SJCRH30 (cell line): ENCODE measurements at places on chromosomes 2 and 18.

GRCh38 chr2:54417577-54417976, 38.5 kb upstream of the SPTBN1 start:
- DNase-seq: no peak

GRCh38 chr2:16645775-16646559, 19.7 kb downstream of the CYRIA start:
- DNase-seq: no peak

- no peak for DNase-seq
Measured at GRCh38 chr2:152242787-152243472, 67.4 kb upstream of the STAM2 start.

- no peak for DNase-seq
Measured at GRCh38 chr2:238596571-238597551, 170.1 kb downstream of the ASB1 start.

- DNase-seq: no peak
Measured at GRCh38 chr2:214311031-214311533, 99.8 kb upstream of the VWC2L start.

GRCh38 chr2:102558463-102558862, 60.9 kb upstream of the SLC9A2 start:
- DNase-seq: no peak

GRCh38 chr2:163345795-163346573, 389.8 kb downstream of the FIGN start:
- peak; percentile 18 for DNase-seq

DNA sequence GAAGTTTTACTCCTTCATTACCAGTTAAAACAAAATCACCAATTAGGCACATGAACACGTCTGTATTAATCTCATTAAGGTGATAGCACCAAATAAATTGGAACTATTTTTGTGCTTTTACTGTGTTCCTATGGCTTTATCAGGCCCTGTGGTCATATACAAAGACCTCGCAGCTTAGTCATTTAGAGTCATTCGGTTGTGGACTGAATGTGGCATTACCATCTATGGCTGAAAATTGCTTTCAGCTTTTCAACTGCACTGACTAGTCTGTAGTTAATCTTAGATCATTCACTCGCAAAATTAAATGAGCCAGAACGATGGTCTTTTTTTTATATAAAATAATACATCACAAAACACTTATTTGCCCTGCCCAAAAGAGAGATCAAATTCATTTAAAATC, 601.7 kb downstream of the NR4A2 start:
- no peak for DNase-seq

DNA sequence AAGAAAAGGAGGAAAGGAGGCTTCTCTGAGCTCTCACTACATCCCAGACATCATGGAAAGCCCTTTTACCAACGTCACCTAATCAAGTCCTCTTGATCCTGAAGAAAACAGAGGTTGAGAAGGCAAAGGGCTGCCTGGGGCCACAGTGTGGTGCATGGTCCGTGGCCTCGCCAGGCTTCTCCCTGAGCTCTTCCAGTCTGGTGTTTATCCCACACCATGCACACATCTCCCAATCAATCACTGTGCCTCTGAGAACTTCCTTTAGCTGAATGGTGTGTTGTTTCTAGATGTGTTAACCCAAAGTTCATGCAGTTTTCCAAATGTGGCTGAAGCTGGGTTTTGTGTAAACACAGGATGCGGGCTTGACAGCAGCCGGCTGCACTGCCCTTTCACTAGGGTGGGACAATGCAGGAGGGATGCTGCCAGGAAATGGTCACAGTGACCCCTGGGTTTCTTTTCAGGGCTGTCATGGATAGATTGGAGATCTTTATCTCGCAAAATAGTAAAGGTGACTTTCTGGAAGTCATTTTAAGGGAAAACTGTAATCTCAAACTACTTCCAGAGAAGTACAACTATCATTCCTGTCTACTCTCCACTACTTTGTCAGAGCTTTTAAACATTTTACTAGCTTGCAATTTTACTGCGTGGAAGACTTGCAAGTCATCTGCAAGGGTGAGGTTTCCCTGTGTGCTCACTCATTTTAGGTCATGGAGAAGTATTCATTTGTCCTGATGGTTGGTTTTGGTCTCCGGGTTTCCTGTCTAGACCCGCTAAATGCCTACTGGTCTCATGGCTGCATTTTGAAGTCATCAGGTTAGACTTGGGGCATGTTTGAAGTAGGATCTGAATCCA, 54.6 kb downstream of the IL1R2 start:
- DNase-seq: no peak

DNA sequence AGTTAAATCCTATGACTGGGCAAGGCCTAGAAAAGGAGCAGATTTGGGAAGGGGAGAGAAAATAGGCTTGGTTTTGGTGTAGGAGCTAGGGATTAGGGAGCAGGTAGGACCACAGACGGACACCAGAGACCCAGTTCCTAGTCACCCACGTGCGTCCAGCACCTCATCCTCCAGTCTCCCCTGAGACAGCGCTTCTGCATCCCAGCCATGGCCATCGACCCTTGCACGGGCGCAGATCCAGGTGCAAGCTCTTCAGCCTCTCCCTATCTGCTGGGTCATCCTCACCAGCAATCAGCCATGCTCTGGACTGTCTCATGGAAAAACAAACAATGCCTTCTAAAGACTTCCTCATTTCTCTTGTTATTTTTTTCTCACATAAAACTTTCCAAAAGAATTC, 246.8 kb upstream of the RAB6C start:
- no peak for DNase-seq

DNA sequence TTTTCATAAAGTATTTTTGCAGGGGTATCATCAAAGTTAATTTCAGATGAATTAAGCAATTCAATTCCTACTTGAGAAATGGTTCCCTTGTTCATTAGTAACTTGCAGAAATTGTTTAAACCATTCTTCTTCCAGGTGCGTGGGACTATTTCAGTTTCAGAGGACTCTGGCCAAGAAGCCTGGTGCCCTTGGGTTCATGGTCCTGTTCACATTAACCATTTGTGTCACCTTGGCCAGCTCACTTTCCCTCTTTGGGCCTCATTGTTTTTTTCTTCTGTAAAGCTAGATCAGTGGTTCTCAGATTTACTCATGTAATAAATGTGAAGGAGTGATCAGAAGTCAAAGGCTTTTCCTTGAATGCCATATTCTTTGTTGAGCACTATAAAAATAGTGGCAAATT, 112.4 kb upstream of the BZW1 start:
- no peak for DNase-seq

- DNase-seq: no peak
Measured at GRCh38 chr18:71079606-71080005, 790.8 kb downstream of the SOCS6 start.

DNA sequence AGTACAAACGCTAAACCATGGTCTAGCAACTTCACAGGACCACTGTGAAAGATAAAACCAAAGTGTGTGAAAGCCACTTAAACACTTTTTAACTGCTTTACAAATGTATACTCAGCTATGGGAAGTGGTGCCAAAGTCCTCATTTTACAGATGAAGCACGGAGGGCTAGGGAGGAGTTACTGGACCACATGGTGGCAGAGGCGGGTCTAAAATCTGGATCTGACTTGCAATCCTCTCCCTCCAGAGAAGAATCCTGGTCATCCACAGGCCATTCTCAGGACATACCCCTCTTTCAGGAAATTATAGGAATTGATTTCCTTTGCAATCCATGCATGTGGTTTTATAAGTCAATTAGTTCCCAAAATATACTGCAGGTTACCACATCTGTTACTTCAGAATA, 84.6 kb upstream of the GYPC start:
- no peak for DNase-seq

GRCh38 chr2:14520385-14520945, 112.1 kb upstream of the LRATD1 start:
- no peak for DNase-seq

- DNase-seq: peak; percentile 87
Measured at GRCh38 chr2:189799531-189799930, 15.3 kb downstream of the PMS1 start.

DNA sequence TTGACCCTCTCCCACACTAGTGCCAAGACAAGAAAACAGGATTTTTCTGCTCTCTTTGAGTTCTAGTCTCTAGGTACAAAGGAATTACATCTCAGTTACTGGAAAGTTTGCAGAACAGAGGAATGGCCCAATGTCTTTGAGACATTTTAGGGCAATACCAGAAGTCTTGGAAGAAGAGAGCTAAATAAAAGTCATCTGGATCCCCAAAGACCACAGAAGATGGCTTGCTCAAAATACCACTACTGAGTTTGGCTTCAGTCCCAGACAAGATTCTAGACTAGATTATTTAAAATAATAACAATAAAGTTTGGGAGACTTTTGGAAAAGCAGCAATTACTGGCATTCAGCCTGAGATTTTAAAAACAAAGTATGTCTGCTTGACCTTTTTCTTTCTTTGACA, 61.9 kb upstream of the HK2 start:
- no peak for DNase-seq

DNA sequence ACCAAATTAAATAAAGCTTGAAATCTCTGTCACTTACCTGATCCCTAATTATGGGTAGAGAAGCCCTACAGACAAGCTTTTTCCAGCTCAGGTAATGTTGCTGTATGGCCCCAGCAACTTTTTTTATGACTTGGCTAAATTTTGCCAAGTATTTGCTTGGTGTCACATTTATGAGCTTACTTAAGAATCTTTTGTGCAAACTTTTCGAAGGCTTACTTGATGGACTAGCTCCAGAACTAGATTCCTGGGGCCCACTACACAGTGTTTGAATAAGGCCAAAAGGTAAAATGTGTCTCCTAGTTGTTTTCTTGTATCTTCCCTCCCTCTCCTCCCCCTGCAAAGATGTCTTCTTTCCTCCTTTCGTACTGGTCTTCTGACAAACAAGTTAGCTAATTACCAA, 257.9 kb downstream of the OSR1 start:
- DNase-seq: no peak

DNA sequence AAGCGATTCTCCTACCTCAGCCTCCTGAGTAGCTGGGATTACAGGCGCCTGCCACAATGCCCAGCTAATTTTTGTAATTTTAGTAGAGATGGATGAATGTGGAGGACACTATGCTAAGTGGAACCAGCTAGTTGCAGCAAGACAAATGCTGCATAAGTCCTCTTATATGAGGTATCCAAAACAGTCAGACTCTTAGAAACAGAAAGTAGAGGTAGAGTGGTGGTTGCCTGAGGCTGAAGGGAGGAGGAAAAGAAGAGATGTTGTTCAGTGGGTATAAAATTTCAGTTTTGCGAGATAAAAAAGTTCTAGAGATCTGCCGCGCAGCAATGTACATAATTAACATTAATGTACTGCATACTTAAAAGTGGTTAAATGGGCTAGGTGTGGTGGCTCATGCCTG, 145.3 kb upstream of the SPRED2 start:
- DNase-seq: no peak

GRCh38 chr2:228689053-228689452, 507.6 kb upstream of the SPHKAP start:
- peak; percentile 73 for DNase-seq

- no peak for DNase-seq
Measured at GRCh38 chr2:181680055-181680936, at the start of gene NEUROD1. NEUROD1 (minus strand) TSS chr2:181680517; CDS start chr2:181678860, 1,657 bp downstream.

DNA sequence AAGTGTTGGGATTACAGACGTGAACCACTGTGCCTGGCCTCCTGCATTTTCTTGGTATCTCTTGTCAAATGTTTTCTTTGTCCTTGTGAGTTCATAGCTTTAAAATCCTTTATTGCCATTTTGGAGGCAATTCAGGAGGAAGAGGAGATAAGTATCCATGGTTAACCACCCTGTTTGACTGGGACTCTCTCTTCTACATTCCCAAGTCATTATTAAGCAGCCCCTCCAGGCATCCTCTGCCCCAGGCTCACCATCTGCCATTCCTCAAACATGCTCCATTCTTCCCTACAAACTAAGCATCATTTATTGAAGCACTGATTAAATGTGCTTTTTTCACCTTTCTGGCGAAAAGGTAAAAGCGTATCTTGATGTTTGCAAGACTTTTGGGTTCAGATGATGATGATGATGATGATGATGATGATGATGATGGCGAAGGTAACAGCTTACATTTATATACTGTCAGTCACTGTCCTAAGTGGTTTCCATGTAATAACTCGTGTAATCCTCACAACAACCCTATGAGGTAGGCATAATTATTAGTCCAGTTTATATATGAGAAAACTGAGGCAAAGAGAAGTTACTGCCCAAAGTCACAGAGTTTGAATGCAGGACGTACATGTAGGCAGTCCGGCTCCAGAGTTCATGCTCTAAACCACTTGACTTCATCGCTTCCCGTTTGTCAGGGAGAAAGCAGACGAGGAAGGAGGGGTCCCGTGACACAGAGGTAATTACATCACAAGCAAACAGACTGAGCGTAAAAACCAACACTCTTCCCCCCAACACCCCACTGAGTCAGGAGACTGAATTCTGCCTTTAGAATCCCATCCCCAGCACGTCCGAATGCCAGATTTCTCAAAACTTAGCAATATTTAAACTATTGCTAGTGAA, 69.7 kb upstream of the ACKR3 start:
- DNase-seq: no peak

- no peak for DNase-seq
Measured at GRCh38 chr18:13712400-13713131, 13.8 kb downstream of the FAM210A start.

- DNase-seq: no peak
Measured at GRCh38 chr2:173099804-173100203, 24.2 kb downstream of the MAP3K20 start.

GRCh38 chr2:46718784-46719183, 196.8 kb downstream of the MCFD2 start:
- DNase-seq: no peak

GRCh38 chr2:3146175-3146574, 231.4 kb downstream of the EIPR1 start:
- DNase-seq: peak; percentile 69

DNA sequence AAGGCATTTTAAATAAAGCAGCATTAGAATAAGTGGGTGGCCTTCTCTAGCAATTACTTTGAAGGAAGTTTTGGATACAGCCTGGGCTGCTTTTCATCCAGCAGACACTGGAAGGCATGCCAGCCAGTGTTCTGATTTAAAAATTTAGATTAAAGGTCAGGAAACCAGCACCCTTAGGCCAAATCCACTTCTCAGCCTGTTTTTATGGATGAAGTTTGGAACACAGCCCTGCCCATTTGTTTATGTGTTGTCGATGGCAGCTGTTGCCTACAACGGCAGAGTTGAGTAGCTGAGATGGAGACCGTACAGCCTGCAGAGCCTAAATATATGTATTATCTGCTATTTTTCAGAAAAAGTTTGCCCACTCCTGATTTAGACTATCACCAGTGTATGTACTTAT, 313.6 kb upstream of the ACVR2A start:
- DNase-seq: peak; percentile 43

DNA sequence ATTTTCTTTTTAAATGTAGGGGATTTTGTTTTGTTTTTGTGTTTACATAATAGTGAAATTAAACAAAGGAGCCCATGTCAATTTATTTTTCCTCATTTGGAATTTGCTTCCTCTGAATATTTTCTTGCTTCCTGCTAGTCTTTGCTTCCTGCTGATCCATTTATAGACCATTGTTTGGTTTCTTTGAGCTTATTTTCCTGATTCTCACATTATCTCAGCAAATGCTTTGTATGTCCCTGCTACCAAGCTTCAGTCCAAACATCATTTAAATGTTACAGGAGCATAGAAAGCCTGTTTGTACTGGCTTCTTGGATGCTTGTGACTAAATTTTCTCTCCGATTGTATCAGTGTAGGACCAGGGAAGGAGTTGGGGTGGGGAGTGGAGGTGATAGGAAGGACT, 127.3 kb upstream of the IL1R2 start:
- DNase-seq: no peak
